ENCODE measurements at places on chromosomes 2 and 18.

- no peak for DNase-seq
Measured at GRCh38 chr2:139674577-139674976, 894.4 kb upstream of the NXPH2 start.

- DNase-seq: no peak
Measured at GRCh38 chr2:44839370-44839769, 102.1 kb upstream of the SIX3 start.

- peak; percentile 74 for DNase-seq
Measured at GRCh38 chr18:61949946-61950345, 57.1 kb upstream of the RNF152 start.

DNA sequence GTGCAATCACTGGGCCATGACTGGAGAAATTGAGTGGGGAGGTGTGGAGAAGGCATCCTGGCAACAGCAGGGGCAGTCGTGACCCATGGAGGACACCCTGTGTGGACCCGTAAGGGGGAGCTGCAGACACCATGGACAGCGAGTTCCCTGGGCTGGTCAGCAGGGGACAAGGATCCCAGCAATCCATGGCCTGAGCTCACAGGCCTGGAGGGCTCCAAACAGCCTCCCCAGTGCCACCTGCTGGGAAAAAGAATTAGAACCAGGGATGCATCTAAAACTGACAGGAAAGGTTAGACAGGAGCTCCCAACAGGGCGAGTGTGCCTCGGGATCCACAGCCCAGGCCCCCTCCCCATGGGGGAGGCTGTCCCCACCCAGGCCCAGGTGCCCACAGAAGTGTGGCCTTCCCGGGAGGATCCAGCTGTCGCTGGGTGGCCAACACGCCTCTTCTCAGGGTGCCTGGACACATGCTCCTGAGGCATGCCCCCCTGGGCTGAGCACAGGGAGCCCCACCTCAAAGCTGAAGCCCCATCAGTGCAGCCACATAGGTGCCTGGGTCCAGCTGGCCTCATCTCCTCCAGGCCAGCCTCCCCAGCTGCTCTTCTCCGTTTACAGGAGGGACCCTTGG, 20.5 kb upstream of the KIF1A start:
- DNase-seq: peak; percentile 56

DNA sequence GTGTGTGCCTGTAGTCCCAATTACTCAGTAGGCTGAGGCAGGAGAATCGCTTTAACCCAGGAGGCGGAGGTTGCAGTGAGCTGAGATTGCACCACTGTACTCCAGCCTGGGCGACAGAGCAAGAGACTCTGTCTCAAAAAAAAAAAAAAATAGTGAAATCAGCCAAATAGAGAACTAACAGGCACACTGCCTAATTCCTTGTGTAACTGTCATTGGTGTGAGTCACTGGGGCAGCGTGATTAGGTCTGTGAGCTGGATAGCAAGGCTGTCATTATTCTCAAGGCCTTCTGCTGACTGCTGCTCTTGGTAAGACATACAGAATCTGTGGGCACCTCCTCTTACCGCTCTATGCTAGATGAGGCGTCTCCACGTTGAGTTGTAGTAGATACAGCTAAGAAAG, 270.3 kb downstream of the NEDD4L start:
- no peak for DNase-seq

DNA sequence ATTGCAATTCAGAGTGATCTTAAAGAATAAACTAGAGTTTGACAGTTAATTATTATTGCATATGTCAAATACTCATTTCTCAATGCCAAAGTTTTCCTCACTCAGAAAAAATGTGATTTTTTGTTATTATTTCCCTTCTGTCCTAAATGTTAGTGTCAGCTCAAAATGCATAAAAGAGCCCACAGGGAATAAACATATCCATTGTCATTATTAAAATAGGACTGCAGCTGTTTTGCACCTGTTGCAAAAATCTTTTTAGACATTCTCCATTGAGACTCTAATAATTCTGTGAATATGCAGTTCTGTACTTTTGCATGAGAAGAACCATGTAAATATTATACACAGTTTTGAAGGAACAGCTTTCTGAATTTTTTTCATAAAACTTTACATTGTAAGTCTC, 540.0 kb upstream of the SLC39A10 start:
- no peak for DNase-seq

DNA sequence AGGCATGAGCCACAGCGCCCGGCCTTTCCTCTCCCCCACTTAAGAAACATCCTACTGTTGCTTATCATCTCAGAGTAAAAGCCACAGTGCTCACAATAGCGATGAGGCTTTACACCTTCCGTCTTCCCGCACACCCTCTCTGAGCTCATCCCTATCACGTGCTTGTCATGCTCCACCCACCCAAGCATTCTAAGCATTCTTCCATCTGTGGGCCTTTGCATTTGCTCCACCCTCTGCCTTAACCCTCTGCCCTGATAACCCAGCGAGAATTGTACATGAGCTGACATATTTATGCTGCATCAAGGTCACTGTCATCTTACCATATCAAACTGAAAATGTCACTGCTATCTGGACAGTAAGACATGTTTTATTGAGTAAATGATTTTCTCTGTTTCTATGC, 22.6 kb downstream of the FOXI3 start:
- no peak for DNase-seq

DNA sequence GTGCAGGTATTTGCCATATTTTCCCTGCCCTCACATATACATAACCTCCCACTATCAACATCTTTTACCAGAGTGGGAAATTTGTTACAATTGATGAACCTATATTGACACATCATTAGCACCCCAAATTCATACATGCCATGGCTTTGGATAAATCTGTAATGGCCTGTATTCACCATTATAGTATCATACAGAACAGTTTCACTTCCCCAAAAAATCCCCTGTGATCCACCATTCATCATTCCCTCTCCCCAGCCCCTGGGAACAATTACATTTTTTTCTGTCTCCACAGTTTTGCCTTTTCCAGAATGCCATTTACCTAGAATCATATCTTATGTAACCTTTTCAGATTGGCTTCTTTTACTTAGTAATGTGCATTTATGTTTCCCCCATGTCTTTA, 494.5 kb downstream of the RNF144A start:
- no peak for DNase-seq

DNA sequence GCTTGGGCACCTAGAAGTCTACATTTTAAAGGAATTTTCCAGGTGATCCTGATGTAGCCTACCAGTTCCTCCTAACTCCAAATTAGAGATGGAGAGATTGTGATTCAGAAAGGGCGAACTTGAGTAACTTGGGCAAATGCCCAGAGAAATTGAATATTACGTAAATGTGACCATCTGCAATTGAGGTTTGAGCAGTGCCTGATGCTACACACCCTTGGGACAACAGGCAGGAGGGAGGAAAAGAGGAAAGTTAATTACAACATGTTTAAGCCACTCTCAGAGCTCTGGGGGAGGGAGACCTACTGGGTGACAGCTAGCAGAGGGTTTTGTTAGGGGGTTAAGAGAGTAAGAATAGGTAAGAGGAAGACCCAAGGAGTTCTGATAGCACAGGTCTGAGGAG, 208.9 kb downstream of the LPIN1 start:
- no peak for DNase-seq

DNA sequence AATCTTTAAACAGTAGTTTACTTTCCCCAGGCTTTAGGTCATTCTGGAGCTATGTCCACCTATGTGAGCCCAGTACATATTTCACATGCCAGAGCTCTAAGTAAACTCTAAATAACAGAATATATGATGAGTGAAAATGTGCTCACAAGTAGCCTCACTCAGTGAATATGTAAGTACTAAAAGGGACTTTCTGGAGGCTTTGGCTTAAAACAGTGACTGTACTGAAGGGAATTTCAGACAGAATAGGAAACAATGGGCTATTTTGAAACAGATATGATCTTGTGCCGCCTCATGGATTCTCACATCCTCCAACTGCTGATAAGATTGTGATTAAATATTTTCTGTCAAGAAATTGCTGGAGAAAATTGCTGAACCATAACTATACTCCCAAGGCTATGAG, 747.9 kb downstream of the SOCS6 start:
- DNase-seq: no peak

DNA sequence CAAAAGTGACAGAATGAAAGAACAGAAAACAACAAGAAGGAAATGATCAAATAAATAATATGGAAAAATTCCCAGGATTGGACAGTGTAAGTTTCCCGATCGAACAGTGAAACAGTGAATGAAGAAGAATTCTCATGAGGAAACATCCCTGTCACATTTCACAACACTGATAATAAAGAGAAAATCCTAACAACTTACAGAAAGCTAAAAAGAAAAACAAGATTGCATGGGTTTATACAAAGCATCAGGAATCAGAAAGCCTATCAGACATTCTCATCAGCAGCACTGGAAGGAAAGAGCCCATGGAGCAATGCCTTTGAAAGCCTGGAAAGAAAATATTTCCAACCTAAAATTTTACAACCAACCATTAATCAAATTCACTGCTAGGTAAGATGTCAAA, 9.9 kb upstream of the COL6A3 start:
- no peak for DNase-seq

DNA sequence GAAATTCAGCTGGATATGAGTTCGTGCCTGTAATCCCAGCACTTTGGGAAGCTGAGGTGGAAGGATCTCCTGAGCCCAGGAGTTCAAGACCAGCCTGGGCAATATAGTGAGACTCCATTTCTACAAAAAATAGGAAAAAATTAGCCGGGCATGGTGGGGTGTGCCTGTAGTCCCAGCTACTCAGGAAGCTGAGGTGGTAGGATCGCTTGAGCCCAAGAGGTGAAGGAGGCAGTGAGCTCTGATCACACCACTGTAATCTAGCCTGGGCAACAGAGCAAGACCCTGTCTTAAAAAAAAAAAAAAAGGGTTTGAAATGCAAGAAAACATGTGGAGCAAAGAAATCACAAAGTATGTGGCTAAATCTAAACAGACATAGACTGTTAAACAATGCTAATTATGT, 9.8 kb downstream of the CGREF1 start:
- DNase-seq: no peak

DNA sequence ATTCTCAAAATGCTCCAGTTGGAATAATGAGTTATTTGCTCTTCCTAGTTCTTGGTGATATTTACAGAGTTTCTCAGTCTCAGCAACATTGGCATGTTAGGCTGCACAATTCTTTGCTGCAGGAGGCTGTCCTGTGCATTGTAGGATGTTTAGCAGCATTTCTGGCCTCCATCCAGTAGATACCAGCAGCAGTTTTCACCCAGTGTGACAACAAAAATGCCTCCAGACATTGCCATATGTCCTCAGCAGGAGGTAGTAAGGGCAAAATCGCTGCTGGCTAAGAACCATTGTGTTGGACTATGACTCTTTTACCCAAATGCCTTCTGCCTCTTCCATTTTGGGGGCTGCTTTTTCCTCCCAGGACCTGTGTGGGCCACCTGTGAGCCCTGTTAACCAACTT, 50.4 kb downstream of the PAX8 start:
- no peak for DNase-seq
